Ovary (tissue), 10 donors: ENCODE measurements at places on chromosomes 12 and 14. TPM values are rescaled to one million over a fixed set of nuclear protein-coding genes. Genes with fewer than 3 reads are reported as not detected.

GRCh38 chr14:45947830-45948229 lies 694.8 kb upstream of the MIS18BP1 start:
- H3K4me1 ChIP-seq: no peaks in the 10 kb centered on the region
- H3K4me3 ChIP-seq: no peak overlapping the region
- no peaks in the 10 kb centered on the region for H3K36me3 ChIP-seq
- H3K27me3 ChIP-seq: no peaks in the 10 kb centered on the region

GRCh38 chr12:234891-235415 lies 21.0 kb upstream of the SLC6A12 start:
- H3K27ac ChIP-seq: no peak overlapping the region
- H3K36me3 ChIP-seq: no peaks in the 10 kb centered on the region
- no peaks in the 10 kb centered on the region for H3K27me3 ChIP-seq
- no peak for DNase-seq
- no peak overlapping the region for H3K4me3 ChIP-seq

DNA sequence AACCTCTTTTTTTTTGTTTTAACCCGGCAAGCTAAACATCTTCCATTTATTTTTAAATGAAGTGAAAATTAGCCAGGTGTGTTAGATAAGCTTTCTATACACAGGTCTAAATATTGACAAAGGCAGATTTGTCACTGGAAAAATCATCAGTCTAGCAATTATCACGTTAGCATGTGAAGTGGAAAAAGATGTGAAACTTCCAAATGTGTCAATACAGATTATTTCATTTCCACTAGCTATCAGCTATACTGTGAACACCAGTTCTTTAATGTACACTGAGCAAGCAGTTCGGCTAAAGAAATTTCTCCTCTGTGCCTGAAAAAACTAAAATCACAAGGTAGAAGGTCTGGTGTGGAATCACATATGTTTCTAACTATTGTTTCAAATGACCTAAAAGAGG lies 96.6 kb upstream of the G2E3 start:
- no peak overlapping the region for H3K4me3 ChIP-seq
- no peaks in the 10 kb centered on the region for H3K36me3 ChIP-seq
- H3K27ac ChIP-seq: no peak overlapping the region
- no peak for DNase-seq

DNA sequence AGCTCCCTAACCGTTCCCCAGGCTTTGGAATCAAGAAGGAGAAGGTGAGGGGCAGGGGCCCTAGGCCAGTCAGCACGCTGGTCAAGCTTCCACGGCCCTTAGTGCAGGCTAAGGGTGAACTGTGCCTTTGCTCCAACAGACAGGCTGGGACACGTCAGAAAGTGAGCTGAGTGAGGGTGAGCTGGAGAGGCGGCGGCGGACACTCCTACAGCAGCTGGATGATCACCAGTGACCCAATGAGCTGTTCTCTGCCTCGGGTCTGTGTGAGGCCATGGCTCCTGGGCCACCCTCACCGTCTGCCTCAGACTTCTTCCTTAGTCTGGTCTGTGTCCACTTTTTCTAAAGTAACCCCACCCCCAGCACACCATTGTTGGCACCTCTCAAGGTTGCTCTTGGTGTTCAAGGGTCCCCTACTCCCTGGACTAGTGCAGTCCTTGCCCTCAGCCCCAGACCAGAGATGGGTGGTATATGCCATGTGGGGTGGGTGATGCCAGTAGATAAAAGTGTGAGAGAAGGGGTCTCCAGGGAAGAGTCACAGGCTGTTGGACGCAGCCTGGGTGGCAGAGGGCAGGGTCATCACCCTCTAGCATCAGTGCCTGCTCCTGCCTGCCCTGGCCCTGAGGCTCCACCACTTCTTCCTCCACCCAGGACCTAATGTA lies 20.7 kb downstream of the PRPF40B start:
- peak overlapping the region; percentile 49 for H3K27ac ChIP-seq
- no peaks in the 10 kb centered on the region for H3K4me1 ChIP-seq
- H3K36me3 ChIP-seq: no peaks in the 10 kb centered on the region

DNA sequence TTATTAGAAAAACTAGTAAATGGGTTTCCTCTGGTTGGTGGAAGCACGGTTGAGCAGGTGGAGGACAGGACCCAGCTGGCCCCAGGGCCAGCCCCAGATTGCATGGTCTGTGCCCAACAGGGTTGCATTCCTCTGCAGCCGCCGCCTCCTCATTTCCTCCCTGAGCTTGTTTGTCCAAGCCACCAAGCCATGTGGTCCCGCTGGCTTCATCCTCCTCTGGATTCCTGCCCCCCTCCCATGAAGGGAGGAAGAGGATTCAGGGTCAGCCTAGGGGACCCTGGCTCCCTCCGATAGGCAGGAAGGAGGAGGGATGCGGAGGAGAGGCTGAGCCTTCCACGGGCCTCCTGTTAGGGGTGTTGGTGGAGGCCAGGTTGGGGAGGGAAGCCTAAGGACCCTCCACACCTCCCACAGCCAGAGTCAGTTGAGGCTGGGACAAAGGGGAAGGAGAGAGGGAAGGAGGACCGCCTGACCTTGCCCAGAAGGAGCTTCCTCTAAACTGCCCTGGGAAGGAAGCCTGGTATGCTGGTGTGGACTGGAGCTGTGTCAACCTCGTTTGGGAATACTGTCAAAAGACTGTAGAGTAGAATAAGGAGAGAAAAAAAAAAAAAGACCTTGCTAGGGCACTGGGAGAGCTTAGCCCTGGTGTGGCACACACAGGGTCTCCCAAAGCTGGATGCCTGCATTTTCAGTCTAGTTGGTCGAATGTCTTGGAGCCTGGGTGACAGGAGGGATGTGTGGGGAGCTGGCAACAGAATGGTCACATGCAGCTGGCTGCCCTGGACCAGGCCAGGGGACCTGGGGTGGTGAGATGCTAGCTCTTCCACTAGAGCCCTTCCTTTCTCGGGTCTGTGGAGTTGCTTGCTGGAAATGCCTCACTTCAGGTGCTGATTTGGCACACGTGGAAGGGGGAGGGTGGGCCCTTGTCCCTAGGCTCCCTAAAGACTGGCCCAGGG lies 42.4 kb downstream of the PLEKHG3 start:
- no peaks in the 10 kb centered on the region for H3K27me3 ChIP-seq
- peaks cover 10% of the 10 kb centered on the region for H3K4me1 ChIP-seq
- no peak for DNase-seq
- no peak overlapping the region for H3K4me3 ChIP-seq
- H3K36me3 ChIP-seq: peaks cover 3% of the 10 kb centered on the region

GRCh38 chr12:45648070-45648469 lies 81.4 kb upstream of the ARID2 start:
- DNase-seq: no peak
- no peak overlapping the region for H3K4me3 ChIP-seq
- no peaks in the 10 kb centered on the region for H3K27me3 ChIP-seq
- H3K4me1 ChIP-seq: no peaks in the 10 kb centered on the region

- DNase-seq: no peak
- H3K27me3 ChIP-seq: no peaks in the 10 kb centered on the region
- no peak overlapping the region for H3K4me3 ChIP-seq
Observed at GRCh38 chr12:74980510-74980909, 229.1 kb downstream of the KCNC2 start.

DNA sequence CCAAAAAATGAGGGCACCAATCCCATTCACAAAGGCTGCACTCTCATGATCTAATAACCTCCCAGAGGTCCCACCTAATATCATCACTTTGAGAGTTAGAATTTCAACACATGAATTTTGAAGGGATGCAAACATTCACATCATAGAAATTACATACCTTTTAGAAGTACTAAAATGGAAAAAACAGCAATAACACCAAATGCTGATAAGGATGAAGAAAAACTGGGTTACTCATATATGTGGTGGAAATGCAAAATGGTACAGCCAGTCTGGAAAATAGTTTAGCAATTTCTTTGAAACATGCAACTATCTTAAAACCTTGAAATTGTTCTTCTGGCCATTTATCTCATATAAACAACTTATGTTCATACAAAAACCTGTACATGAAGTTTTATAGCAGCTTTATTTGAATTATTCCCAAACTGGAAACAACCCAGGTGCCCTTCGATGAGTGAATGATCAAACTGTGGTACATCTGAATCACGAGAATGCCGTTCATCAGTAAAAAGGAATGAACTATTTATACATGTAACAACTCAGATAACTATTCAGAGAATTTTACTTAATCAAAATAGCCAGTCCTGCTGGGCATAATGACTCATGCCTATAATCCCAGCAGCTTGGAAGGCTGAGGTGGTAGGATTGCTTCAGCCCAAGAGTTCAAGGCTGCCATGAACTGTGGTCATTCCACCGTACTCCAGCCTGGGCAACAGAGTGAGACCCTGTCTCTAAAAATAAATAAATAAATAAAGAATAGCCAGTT lies 109.4 kb upstream of the SSTR1 start:
- H3K27me3 ChIP-seq: no peaks in the 10 kb centered on the region
- H3K4me1 ChIP-seq: no peaks in the 10 kb centered on the region
- DNase-seq: no peak
- H3K27ac ChIP-seq: no peak overlapping the region
- no peaks in the 10 kb centered on the region for H3K36me3 ChIP-seq
- H3K4me3 ChIP-seq: no peak overlapping the region

DNA sequence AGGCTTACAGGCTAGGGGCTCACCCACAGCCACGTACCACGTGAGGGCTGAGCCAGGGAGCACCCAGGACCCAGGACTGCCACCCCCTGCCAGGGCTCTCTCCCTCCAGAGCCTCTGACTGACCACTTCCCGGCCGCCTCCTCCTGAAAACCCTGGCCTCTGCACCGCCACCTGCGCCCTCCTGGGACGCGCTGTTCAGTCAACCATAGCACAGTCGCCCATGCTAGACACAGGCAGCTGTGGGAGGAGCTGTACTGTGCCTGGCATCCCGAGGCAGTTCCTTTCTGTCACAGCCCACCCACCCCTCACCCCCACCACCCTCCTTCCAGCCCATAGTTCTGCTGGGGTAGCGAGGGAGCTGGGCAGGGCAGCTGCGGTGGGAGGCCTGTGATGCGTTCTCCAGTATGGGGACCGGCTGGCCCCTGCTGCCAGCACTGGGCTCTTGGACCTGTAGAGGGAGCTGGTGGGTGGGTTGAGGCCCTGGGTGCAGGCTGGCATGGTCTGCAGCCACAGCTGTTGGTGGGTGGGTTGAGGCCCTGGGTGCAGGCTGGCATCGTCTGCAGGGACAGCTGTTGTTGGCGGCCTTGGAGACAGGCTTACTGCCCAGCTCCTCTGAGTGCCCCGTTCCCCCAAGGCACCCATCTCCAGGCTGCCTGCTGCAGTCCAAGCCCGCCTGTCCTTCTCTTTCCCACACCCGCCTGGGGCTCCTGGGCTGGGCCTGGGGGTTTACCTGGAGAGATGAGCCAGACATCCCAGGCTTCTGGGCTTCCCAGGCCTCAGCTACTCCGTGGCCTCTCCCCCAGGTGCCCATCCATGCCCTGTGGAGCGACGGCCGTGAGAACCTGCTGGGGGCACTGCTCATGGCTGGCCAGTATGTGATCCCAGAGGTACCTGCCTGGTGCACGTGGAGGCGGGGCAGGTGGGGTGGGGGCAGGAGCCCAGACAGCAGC lies 11.5 kb downstream of the ASPG start:
- no peaks in the 10 kb centered on the region for H3K36me3 ChIP-seq
- DNase-seq: no peak
- H3K4me1 ChIP-seq: no peaks in the 10 kb centered on the region

SPTB gene
- 1.4 TPM for total RNA-seq

GRCh38 chr12:107501681-107502080 lies 183.9 kb upstream of the PWP1 start:
- H3K4me3 ChIP-seq: no peak overlapping the region
- no peaks in the 10 kb centered on the region for H3K27me3 ChIP-seq
- H3K27ac ChIP-seq: no peak overlapping the region
- H3K36me3 ChIP-seq: no peaks in the 10 kb centered on the region
- DNase-seq: no peak

DNA sequence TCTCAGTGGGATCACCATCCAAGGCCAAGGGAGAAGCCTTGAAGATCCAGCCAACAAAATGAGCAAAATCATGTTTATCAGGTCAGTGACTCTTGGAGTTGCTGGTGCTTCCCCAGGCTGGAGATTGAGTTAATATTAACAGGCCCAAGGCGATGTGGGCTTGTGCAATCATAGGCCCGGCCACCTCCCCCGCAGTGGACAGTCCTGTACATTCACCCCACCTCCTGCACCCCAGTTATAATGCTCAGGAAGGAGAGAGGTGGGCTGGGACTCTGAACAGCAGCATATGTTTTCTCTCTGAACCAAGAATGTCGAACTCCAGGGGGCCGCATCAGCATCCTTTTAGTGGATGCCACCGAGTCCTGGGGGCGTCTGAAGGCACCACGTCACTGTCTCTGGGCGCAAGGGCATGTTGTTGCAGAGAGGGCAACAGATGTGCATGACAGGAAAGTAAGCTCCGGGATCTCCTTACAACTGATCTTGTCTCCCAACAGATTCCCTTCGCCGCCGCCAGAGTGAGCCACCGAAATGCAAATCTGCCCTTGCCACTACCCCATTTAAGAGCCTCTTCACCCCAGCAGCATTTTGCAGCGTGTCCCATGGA lies 32.2 kb upstream of the SERPINA6 start:
- no peaks in the 10 kb centered on the region for H3K36me3 ChIP-seq
- no peak overlapping the region for H3K4me3 ChIP-seq
- H3K27ac ChIP-seq: no peak overlapping the region
- DNase-seq: peak; percentile 55

TIMM9 gene
- 41.5 TPM for total RNA-seq

TAS2R10 gene
- 0.46 TPM for total RNA-seq

TPH2 gene
- not detected for total RNA-seq

ST8SIA1 gene
- total RNA-seq: 4.8 TPM
